Prostate gland (tissue), 2 donors: ENCODE measurements at places on chromosomes 3 and 15. TPM values are rescaled to one million over a fixed set of nuclear protein-coding genes. Genes with fewer than 3 reads are reported as not detected.
A peak's percentile ranks its signal among the peaks of the same experiment; 100 is the strongest.

Gene GRK7
- not detected for total RNA-seq

Gene CD96
- 2.2 TPM for total RNA-seq

Gene EOGT
- total RNA-seq: 40.4 TPM

Gene B3GNT5
- 5.9 TPM for total RNA-seq

Gene SGO1
- total RNA-seq: 0.41 TPM

Gene LRRC31
- 0.91 TPM for total RNA-seq

- no peaks in the 10 kb centered on the region for H3K4me1 ChIP-seq
- no peak overlapping the region for H3K4me3 ChIP-seq
- no peaks in the 10 kb centered on the region for H3K36me3 ChIP-seq
Measured at GRCh38 chr15:51405693-51406523, 64.5 kb downstream of the GLDN start.

- no peak overlapping the region for H3K27ac ChIP-seq
- no peak for DNase-seq
- H3K4me3 ChIP-seq: no peak overlapping the region
- no peaks in the 10 kb centered on the region for H3K27me3 ChIP-seq
- no peaks in the 10 kb centered on the region for H3K4me1 ChIP-seq
- no peaks in the 10 kb centered on the region for H3K36me3 ChIP-seq
Measured at GRCh38 chr3:46299608-46300460, 54.1 kb upstream of the CCR2 start.

DNA sequence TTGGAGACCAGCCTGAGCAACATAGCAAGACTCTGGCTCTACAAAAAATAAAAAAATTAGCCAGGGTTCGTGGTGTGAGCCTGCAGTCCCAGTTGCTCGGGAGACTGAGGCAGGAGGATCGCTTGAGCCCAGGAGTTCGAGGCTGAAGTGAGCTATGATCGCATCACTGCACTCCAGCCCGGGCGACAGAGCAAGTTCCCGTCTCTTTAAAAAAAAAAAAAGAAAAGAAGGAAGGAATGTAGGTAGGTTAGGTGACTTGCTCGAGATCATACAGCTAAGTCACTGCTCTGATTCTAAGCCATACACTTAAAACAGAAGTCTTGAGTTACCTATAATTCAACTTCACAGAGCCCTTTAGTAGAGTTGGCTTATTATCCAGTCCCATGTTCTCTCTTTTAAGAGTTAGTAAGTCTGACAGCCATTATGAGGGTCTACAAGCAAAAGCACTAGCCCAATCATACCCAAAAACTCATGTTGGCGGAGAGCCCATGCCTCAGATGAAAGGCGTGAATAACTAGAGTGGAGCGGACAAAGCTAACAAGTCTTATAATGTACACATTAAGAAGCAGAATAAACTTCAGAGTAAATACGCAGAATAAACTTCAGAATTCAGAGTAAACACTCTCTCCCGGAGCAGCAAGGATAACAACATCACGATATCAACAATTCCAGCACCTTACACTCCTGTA is 768 bp downstream of the AAGAB start:
- H3K4me1 ChIP-seq: no peaks in the 10 kb centered on the region
- H3K27ac ChIP-seq: peak overlapping the region; percentile 78
- no peaks in the 10 kb centered on the region for H3K36me3 ChIP-seq
- no peak for DNase-seq

DNA sequence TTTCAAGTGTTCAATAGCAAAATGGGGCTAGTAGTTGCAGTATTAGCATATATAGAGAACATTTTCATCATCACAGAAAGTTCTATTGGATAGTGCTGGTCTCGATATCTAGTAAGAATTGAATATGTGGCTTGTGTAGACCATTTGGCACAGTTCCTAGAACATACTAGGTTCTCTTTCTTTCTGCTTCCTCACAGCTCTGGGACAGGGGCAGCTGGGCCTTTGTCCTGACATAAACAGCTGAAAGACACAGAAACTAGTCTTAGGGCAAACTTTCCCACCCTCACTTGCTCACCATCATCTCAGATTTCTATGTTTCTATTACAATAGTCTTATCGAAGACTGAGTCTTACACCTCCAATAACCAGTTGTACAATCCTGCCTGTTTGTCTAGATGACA is 63.7 kb upstream of the DLG1 start:
- H3K27me3 ChIP-seq: no peaks in the 10 kb centered on the region
- no peaks in the 10 kb centered on the region for H3K4me1 ChIP-seq
- no peak for DNase-seq
- no peak overlapping the region for H3K4me3 ChIP-seq
- H3K27ac ChIP-seq: no peak overlapping the region

- peak; percentile 94 for DNase-seq
- no peaks in the 10 kb centered on the region for H3K27me3 ChIP-seq
- peaks cover 7% of the 10 kb centered on the region for H3K36me3 ChIP-seq
- peak overlapping the region; percentile 80 for H3K27ac ChIP-seq
Measured at GRCh38 chr15:72358650-72359171, 17.1 kb downstream of the HEXA start.

DNA sequence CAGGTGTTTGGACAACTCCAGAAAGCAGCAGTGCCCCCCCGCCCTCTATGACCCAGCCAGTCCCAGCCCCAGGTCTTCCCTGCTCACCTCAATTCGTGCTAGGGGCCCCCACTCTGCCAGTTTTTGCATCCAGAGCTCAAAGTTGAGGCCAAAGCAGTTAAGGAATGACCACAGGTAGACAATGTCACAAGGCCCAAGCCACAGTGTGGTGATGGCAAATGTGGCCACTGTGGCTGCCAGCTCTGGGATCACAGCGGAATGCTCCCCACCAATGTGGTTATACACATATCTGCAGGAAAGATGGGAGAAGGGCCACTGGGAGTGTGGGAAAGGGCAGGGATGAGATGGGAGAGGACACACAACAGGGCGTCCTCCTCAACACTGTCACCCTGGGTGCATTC is 8.2 kb downstream of the KLHL40 start:
- H3K27ac ChIP-seq: no peak overlapping the region
- no peaks in the 10 kb centered on the region for H3K27me3 ChIP-seq
- H3K4me3 ChIP-seq: no peak overlapping the region
- DNase-seq: no peak
- no peaks in the 10 kb centered on the region for H3K36me3 ChIP-seq
- no peaks in the 10 kb centered on the region for H3K4me1 ChIP-seq

DNA sequence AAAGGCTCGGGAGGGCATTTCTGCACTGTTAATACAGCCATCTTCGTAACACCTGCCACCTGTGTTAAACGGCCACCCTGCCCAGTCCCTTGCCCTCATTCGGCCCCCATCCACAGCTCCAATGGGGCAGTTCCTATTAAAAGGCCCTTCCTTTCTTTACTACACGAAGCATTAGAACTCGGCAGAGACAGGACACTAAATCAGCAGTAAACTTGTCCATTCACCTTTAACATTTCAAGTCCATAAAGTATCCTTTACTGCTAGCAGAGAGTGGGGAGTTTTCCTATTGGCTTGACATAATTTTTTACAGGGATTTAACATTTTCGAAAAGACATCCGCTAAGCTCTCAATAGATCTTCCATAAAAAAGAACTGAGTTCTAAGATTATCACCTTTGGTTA is 76.3 kb downstream of the LRRN1 start:
- no peak overlapping the region for H3K27ac ChIP-seq
- DNase-seq: no peak
- no peaks in the 10 kb centered on the region for H3K36me3 ChIP-seq

DNA sequence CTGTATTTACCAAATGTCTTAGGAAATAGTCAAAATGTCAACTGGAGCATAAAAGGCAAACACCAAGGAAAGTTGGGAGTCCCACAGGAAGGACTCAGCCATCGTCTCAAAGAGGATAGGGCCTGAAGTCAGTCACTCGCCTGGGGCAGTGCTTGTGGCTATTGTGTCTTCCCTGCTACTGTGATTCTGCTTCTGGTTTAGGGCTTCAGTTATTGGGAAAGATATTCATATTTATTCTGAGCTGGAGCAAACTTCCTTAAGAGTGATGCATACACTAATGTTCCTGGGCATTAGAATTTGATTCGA is 118.1 kb downstream of the EDEM1 start:
- DNase-seq: no peak
- no peak overlapping the region for H3K4me3 ChIP-seq
- H3K27ac ChIP-seq: no peak overlapping the region
- H3K36me3 ChIP-seq: no peaks in the 10 kb centered on the region
- H3K4me1 ChIP-seq: no peaks in the 10 kb centered on the region

- no peak overlapping the region for H3K4me3 ChIP-seq
- H3K4me1 ChIP-seq: peaks cover 11% of the 10 kb centered on the region
- DNase-seq: no peak
- H3K27ac ChIP-seq: peak overlapping the region; percentile 13
- no peaks in the 10 kb centered on the region for H3K36me3 ChIP-seq
- H3K27me3 ChIP-seq: no peaks in the 10 kb centered on the region
Measured at GRCh38 chr15:48389691-48390143, 58.5 kb downstream of the DUT start.

DNA sequence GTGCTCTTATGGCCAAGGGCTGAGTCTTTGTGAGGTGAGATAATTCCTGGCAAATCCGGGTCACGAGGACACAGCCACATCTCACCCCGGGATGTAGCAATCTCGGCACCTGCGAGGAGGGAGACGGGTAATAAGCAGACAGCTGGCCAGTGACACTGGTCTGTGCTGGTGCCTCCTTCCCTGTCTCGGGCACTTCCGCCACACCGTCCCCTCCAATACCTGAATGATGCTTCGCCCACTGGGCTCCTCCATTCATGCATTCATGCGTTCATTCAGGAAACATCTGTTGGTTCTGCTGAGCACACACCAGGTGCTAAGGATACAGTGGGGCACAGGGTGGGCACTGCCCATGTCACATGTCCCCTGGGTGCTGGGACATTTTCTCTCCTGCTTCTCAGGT is 60.1 kb downstream of the ATP10A start:
- H3K27ac ChIP-seq: no peak overlapping the region
- no peaks in the 10 kb centered on the region for H3K27me3 ChIP-seq
- no peak for DNase-seq
- H3K36me3 ChIP-seq: no peaks in the 10 kb centered on the region

DNA sequence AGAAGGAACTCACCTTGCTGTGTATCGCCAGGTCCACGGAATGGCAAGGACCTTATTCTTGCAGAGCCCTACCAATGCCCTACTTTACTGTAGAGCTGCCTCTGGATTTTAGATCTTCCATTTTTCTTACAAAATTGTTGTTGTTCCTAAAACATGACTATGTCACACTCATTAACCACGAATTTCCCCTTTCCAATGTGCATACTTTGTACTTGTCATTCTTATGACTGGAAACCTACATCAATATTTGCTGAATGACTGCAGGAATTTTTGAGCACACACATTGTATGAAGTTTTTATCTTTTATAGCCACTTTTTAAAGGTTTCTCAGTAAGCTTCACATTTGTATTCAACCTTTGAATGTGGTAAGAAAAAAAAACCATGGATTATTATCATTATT is 35.9 kb upstream of the CMSS1 start:
- H3K36me3 ChIP-seq: no peaks in the 10 kb centered on the region
- no peak overlapping the region for H3K27ac ChIP-seq
- no peaks in the 10 kb centered on the region for H3K27me3 ChIP-seq
- H3K4me3 ChIP-seq: no peak overlapping the region
- no peaks in the 10 kb centered on the region for H3K4me1 ChIP-seq

DNA sequence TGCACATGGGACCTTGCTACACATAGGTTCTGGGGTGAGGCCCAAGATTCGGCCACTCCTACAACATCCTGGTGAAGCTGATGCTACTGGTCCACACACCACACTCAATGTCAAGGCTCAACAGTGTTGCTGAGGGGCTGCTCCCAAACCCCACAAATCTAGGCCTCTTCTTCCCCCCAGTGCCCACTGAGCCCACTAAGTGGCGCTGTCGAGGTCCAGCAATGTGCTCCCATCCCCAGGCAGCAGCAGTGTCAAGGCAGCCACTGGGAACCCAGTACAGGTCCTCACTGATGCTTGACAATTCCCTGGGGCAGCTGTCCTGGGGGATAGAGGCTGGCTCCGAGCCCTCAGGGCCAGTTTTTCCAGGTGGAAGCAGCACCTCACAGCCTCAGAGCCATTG is 21.5 kb downstream of the SCN5A start:
- no peak overlapping the region for H3K4me3 ChIP-seq
- no peak overlapping the region for H3K27ac ChIP-seq
- no peaks in the 10 kb centered on the region for H3K27me3 ChIP-seq
- DNase-seq: no peak
- no peaks in the 10 kb centered on the region for H3K36me3 ChIP-seq

DNA sequence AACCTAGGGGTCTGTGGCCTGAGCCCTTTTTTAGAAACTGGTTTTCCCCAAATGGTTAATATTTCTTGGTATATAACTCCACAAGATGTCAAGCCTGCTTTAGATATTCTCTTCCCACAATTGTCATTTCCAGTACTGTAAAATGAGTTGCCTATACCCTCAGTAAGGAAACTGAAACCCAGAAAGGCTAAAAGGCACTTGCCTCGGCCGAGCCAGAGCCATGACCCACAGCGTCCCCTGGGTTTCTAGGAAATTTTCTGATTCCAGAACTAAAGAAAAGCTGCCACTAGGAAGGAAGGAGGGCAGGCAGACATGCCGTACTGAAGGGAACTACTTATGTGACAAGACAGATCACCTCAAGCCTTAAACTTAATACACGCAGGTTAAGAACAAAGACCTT is 59.1 kb downstream of the ATP8B4 start:
- H3K36me3 ChIP-seq: no peaks in the 10 kb centered on the region
- no peaks in the 10 kb centered on the region for H3K27me3 ChIP-seq
- H3K4me1 ChIP-seq: no peaks in the 10 kb centered on the region
- no peak overlapping the region for H3K4me3 ChIP-seq
- DNase-seq: no peak

DNA sequence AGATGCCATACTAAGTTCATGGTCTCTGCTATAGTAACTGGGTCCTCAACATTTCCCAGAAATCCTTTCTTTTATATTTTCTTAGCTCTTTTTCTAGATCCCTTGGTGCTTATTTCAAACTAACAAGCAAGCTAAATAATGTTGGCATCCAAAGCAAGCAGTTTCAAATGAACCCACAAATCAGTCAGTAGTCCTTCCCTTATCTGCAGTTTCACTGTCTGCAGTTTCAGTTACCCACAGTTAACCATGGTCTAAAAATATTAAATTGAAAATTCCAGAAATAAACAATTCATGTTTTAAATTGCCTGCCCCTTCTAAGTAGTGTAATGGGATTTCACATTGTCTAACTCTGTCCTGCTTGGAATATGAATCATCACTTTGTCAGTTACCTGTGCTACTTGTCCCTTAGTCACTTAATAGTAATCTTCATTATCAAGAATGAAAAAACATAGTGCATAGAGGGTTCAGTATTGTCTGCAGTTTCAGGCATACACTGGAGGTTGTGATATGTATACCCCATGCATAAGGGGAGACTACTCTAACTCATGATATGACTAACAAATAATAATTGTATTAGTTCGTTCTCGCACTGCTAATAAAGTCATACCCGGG is 633.7 kb downstream of the MECOM start:
- H3K4me3 ChIP-seq: no peak overlapping the region
- DNase-seq: no peak
- H3K27ac ChIP-seq: no peak overlapping the region
- no peaks in the 10 kb centered on the region for H3K4me1 ChIP-seq
- no peaks in the 10 kb centered on the region for H3K36me3 ChIP-seq
- H3K27me3 ChIP-seq: no peaks in the 10 kb centered on the region

DNA sequence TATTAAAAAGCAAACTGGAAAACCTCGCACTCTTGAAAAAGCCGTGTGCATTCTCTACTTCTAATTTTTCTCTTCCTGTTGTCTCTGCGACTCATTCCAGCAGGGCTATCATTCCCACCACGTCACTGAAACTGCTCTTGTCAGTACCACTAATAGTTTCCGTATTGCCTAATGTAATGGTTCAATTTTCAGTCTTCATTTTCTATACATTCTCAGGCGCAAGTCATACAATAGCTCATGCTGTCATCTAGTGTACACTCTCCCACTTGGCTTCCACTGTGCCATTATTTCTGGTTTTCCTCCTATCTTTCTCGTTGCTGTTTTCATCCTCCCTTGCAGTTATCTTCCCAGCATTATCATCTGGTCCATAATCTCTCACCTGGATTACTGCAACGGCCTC is 160.2 kb downstream of the SPATA16 start:
- H3K4me3 ChIP-seq: no peak overlapping the region
- no peak for DNase-seq
- H3K27me3 ChIP-seq: no peaks in the 10 kb centered on the region
- H3K4me1 ChIP-seq: no peaks in the 10 kb centered on the region
- H3K36me3 ChIP-seq: no peaks in the 10 kb centered on the region
